ENCODE measurements at places on chromosomes 5 and 9.
A peak's percentile ranks its signal among the peaks of the same experiment; 100 is the strongest.

DNA sequence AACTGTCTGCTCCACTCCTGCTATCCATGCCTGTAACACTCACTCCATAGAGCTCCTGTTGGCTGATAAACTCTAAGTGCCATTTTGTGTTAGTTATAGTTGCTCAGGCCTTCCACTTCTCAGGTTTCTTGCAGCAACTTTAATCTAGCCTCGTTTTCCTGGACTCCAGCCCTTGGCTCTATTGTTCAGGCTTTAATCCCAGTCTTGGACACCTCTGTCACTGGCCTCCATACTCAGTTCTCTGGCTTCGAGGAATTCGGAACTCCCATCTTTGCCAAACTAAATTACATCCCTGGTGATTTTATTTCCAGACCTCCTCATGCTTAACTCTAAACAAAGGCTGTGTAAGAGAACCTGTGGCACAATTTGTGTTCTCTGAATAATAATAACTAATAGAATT, 39.8 kb downstream of the EMB start:
- no peak for DNase-seq

GRCh38 chr5:81239613-81240012, 6.5 kb downstream of the CKMT2 start:
- no peak for DNase-seq

DNA sequence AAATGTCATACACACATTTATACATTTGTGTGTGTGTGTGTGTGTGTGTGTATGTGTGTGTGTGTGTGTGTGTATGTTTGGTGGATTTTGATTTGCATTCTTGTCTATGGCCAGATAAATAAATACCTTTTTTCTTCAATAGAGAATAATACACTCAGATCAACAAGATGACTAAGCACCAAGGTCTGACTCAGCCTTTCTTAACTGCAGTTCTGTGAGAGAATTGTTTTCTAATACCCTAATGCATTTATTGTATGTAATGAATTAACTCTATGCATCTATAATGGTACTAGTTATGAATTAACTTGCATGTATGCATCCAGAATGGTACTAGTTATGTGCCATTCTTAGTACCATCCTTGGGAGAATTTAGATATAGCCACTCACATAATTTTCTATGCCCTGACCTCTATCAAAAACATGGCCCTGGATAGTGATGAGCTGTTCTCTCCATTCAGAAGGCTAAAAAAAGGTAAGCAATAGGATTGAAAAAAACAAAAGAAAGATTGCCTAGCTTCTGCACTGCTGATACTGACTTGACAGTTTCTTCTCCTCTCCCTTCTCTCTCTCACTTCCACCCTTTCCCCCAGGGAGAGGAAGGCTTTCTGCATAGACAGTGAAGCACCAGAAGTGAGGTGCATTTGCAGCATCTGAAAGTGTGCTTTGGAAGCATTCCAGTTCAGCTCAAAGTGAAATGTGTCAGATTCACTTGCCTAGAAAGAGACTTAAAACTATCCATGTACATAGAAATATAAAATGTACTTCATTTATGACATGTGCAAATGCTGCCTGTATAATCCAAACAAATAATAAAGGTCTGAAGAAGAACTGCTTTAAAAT, 55.1 kb upstream of the CCDC112 start:
- no peak for DNase-seq

DNA sequence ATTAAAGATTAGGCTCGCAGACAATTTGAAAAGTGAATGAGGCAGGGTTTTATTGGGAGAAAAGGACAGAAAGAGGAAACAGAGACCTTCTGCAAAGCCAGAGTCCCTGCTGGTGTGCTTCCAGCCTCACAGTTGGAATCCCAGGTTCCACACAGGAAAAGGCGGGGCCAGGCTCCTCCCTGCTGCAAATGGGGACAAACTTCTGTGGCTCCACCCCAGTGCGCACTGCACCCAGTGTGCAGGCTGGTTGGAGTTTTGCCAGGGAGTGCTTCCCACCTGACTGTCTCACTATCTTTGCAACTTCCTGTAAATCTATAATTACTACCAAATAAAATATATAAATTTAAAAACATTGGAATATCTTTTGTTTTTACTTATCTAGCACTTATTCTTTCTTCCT, 386.0 kb upstream of the GRIN3A start:
- DNase-seq: no peak

- DNase-seq: no peak
Observed at GRCh38 chr5:173642895-173643481, 26.5 kb upstream of the BOD1 start.

GRCh38 chr9:94065535-94065961, 18.7 kb upstream of the PTPDC1 start:
- peak; percentile 42 for DNase-seq

DNA sequence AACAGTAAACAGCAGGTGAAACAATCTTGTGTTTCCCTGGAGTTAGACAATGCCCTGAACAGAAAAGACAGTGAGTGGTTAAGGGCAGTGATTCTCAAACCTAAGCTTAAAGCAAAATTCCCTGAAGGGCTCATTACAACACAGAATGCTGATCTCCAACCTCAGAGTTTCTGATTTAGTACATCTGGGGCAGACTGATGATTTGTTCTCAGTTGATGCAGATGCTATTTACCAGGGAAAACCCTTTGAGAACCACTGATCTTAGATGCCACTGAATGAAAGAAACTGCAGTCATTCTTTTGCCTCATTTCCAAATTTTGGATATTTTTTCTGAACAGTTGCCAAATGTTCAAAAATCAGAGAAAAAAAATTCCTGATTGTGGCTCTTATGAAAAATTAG, 18.7 kb upstream of the ADAM19 start:
- DNase-seq: no peak

DNA sequence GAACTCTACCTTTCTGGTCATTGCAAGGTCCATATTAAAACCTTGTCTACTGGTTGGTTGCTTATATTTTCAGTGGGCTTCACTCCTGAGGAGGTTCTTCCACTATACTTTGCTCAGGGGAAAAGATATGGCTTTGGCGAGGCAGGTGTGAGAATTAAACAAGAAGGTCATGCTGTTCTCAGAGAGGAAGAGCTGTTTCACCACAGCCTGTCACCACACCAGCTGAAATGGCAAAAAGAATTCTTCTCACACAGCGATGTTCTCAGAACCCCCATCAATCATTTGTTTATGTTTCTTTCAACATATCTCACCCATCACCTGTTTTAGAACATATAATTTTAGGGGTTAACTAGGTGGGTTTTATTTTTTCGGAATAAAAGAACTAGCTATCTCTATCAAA, 38.6 kb downstream of the CAPSL start:
- DNase-seq: no peak

- DNase-seq: no peak
Observed at GRCh38 chr5:122693963-122694362, 80.9 kb upstream of the SNX2 start.

DNA sequence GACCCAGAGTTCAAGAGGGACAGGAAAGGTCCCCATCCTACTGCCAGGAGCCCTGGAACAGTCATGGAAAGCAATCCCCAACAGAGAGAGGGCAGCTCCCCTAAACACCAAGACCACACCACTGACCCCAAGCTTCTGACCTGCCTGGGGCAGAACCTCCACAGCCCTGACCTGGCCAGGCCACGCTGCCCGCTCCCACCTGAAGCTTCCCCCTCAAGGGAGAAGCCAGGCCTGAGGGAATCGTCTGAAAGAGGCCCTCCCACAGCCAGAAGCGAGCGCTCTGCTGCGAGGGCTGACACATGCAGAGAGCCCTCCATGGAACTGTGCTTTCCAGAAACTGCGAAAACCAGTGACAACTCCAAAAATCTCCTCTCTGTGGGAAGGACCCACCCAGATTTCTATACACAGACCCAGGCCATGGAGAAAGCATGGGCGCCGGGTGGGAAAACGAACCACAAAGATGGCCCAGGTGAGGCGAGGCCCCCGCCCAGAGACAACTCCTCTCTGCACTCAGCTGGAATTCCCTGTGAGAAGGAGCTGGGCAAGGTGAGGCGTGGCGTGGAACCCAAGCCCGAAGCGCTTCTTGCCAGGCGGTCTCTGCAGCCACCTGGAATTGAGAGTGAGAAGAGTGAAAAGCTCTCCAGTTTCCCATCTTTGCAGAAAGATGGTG, 31.6 kb downstream of the CD180 start:
- no peak for DNase-seq

DNA sequence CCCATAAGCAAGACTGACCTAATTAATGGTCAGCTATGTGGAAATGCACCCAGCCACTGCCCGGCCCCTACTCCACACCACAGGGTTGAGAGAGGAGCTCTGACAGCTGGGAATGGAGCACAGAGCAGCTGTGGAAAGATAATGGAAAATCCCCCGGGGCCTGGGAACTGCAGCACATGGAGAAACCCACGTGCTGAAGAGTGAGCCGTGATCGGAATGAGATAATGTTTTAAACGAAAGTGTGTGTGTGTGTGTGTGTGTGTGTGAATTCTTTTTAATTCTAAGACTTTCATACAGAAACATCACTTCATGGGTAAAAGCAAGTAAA, 13.1 kb upstream of the SLC12A7 start:
- DNase-seq: no peak

- no peak for DNase-seq
Observed at GRCh38 chr5:57193757-57194413, 20.0 kb downstream of the GPBP1 start.

DNA sequence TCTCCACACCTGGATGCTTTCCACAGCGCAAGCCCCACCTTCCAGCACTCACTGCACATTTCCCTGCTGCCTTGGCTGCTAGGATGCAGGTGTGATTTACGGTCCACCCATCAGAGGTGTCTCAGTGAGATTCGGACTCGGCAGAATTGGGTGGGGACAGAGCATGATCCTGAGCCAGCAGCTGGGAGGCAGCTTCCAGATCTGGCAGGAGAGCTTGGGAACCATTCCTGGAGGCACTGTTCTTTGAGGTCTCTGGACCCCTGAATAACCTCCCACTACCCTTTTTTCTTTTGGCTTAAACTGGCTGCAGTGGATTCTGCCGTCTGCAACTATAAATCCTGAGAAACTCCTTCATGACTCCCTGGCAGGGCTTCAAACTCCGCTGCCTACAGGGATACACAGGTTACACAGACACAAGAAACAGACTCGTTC, 99.6 kb upstream of the PHYKPL start:
- DNase-seq: no peak

DNA sequence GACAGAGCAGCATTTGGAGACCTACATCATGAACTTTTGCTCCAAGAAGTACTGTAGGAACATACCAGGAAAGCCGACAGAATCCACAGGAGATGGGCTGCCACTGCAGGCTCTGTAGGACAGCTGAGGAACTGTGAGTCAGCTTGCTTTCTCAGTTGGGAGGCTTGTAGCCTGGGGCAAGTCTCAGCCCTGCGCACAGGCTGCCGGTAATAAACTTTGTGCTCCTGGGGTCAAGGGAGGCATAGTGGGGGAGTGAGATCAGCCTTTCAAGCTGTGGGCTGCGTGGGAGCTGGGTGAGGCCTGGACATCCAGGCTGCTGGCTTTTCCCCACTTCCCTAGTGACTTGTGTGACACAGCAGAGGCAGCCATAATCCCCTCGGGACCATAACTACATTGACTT, 718.0 kb upstream of the CDH10 start:
- no peak for DNase-seq

- no peak for DNase-seq
Observed at GRCh38 chr5:73312146-73312871, 136.3 kb downstream of the FOXD1 start.

- no peak for DNase-seq
Observed at GRCh38 chr5:139839918-139840317, 44.3 kb downstream of the PSD2 start.

DNA sequence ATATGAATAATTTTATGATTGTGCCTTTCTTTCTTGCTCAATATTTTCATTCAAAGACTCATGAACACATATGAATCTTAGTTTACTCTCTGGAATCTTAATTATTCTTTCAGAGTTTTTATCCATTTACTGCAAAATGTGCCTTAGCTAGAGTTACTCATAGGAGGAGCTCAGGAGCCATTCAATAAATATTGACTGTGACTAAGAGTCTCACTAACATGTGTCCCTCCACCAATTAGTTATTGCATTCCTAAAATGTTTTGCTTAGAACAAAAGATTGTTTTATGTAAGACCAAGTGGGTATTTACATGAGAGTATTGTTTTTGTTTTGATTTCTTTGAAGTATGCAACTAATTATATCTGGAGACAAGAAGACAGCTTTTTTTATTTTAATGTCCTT, 218.4 kb upstream of the MAST4 start:
- no peak for DNase-seq

- no peak for DNase-seq
Observed at GRCh38 chr9:94606646-94607422, 13.2 kb upstream of the FBP2 start.

GRCh38 chr5:17431272-17432050, 66.6 kb upstream of the TAF11L2 start:
- DNase-seq: no peak

DNA sequence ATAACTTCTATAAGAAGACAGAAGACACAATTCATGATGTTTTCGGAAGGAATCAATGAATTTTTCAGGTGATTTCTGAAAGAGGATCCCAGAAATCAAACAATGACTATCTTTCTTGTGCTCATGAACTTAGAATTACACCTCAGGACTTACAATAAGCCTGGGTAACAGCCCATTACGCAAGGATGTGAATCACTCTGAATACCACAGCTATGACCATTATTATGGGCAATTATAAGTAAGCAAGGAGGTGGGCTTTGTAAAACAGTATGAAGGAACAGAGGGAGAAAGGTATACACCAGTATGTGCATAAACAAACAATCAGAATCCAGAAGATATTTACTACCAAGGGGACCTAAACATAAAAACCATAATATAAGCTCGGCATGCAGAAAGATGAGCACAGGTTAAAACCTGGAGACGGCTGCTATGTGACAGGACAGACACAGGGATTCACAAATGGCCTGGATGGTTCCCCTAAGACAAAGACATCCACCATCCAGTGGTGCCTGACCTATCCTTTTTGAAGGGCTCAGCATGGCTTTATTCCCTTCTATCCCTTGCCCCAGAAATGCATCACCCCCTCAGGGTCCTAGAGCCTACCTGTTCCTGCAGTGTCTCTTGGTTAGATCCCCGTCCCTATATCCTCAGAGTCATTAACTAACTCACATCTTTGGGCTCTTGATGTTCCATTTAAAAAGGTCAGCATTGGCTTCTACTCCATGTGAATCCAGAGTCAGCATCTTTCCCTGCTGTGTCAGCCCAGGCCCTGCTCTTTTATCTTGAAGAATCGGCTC, 21.8 kb upstream of the PPP2CA start:
- no peak for DNase-seq

DNA sequence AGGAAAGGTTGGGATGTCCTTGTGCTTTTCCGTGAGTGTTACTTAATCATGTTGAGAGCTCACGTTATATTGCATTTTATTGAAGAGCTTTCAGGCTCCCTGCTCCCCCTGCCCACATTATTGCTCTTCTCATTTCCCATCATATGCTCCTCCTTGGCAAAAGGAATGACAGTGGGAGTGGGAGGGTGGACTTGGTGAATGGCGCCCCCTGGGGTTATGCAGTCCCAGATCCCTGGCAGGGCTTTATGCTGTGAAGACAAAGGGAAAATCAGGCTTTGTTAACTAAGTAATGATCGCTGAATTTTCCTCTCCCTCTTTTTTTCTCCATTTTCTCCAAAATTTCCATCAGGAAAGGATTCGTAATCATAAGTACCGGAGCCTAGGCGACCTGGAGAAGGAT, 166.6 kb downstream of the SMARCA2 start:
- no peak for DNase-seq
